AG20443 (cell line): ENCODE measurements at places on chromosomes 11 and 22.

DNA sequence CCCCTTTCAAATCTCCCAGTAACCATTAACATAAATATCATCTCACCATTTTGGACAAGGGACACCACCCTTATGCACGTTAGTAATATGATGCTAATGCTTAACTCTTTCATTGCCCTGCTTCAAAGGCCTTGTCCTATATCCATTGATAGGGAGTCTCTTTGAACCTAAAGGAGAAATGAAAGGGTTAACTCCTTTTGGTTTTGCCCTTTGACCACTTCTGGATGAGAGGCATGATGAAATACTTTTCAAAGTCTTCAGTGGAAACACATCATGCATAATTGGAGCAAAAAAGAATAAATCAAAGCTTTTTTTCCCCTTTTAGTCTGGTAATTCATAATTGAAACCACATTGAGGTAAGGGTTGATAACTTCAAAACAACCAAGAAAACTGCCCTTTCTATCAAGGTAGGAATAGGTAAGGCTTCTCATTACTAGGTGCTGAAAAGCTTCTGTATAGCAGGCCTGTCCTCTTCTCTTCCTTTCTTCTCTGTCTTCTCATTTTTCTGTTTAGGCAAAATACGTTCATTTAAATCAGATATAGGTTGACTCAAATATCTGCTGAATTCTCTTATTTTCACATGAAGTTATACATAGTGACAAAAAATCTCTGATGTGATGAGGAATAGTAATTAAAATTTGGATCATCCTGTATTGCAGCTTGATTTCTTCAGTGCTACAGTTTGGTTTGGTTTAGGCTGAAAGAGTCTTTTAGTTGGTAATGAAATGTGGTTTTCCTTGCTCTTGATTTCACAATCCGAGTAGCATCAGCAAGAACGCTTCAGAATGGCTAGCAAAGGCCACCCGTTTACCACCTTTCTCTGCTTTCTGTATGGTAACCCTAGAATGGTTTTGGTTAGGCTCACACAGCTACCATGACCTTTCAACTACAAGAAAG lies 94.8 kb downstream of the EXT2 start:
- DNase-seq, result no peak

GRCh38 chr11:46133119-46133518 lies 11.9 kb upstream of the PHF21A start:
- no peak for DNase-seq

DNA sequence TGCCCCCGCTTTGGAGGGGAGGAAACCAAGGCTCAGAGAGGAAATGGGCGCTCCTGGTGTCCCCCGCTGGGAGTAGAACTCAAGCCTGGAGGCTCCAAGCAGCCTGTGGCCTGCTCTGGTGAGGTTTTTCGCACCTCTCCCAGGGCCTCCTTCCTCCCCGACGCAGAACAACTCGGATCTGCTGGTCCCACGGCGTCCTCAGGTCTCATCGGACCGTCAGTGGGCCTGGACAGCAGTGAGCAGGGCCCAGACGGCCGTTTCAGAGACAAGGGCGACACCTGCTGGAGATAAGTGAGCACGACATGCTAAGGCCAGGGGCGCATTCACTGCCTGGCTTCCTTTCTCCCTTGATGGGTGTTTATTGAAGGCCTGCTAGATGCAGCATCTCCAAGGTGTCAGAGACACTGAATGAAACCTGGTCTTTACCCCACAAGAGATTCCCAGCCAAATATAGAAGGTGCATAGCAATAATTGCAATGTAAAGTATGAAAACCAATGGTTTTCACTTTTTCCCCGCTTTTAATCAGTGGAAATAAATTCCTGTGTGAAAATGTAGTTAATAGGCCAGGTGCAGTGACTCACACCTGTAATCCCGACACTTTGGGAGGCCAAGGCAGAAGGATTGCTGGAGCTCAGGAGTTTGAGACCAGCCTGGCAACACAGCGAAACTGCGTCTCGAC lies 26.9 kb upstream of the CD82 start:
- peak; percentile 94 for DNase-seq

GRCh38 chr22:45204241-45204640 lies 36.5 kb downstream of the KIAA0930 start:
- no peak for DNase-seq

GRCh38 chr11:92057849-92058442 lies 166.7 kb upstream of the FAT3 start:
- no peak for DNase-seq

DNA sequence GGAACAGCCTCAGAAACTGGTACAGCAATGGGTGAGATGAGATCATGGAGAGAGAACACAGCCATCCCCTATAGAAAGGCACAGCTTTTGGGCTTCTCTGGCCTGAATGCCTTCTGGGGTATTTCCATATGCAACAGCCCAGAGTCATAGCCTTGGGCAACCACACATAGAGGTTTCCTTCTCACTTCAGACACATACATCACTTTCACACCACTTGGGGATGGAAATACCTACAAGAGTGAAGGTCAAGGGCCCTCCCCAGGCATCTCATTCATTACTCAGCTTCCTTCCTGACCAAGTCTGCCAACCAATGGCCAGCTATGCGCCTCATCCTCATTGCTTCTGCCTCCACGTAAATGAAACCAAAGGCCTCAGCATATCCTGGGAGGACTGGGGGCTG lies 17.7 kb upstream of the OLFML1 start:
- DNase-seq, result no peak

DNA sequence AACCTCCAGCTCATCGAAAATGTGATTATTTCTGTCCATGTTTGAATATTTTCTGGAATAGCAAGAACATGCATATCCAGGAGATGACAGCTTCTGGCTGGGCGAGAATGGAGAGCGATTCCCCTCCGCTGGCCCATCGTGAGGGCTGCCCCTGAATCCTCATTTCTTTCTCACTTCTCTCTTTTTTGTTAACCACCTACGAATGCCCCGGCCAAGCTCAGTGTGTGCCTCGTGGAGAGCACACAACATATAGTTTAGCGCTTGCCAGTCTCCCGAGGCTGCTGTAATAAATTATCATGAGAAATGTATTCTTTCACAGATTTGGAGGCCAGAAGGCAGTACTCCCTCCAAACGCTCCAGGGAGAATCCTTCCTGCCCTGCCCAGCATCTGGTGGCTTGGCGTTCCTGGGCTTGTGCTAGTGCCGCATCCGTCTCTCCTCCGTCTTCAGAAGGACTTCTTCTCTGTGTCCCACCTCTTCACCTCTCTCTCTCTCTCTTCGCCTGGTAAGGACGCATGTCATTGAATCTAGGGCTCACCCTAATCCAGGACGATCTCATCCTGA lies 1306.0 kb downstream of the TBC1D22A start:
- no peak for DNase-seq

DNA sequence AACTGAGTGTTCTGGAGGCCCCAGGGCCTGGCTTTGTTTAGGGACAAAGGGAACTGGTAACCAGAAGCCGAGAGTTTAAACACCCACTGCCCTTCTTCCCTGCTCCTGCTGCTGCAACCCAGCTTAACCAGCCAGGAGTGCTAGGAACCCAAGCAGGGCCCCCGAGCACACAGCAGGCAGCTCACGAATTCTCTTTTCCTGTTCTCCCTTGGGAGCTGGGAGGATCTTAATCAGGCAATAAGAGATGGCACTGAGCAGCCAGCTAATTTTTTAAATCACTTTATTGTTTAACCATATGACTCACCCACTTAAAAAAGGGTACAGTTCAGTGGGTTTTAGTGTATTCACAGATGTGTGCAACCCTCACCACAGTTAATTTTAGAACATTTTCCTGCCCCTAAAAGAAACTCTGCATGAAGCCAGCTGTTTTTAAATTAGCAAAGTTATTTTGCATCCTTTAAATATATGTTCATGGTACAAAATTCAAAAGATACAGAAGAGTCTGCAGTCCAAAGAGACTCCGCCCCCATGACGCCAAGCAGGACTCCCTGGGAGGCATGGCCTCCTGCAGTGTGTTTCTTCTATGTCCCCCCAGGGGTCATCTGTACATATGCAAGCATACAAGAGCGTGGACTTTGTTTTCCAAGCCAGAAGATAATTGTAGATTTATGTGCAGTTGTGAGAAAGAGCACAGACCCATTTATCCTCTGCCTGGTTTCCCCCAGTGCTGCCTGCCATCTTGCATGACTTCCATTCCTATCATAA lies 18.9 kb upstream of the PPP6R3 start:
- DNase-seq, result no peak

- DNase-seq, result peak; percentile 52
Measured at GRCh38 chr11:11608783-11609232, 13.0 kb downstream of the GALNT18 start.

DNA sequence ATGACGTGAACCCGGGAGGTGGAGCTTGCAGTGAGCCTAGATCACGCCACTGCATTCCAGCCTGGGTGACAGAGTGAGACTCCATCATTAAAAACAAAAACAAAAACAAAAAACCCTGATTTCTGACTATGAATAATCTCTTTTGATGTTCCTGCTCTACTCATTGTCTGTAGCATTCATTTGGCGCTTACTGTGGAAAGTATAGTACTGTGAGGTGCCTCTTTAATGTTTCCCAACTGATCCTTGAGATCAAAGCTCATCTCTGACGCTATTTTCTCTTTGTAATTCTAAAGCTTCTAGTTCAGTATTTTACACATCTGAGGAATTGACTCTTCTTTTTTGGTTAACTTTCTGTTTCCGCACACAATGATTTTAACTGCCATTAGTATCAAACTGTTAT lies 60.0 kb downstream of the GRK3 start:
- DNase-seq, result no peak

DNA sequence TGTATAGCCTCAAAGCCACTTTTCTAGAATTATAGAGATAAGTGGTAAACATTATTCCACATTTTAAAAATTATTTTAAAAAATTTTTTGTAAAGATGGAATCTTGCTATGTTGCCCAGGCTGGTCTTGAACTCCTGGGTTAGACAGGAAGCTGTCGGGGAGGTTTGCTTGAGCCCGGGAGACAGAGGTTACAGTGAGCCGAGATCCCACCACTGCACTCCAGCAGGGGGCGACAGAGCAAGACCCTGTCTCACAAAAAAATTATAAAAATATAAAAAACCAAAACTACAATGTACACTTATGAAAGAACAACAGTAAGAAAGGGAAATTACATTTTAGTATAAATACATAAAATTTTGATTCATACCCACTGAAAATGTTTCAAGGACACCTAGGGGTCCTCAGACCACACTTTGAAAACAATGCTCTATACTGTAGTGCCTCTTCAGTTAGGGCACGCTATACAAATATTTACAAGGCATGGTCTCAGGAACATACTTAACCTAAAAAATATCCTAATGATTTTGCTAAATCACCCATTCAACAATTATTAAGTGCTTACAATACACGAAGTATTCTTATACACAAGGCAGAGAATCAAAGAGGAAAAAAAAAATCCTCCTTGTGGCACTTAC lies 111.2 kb downstream of the MRTFA start:
- DNase-seq, result no peak

DNA sequence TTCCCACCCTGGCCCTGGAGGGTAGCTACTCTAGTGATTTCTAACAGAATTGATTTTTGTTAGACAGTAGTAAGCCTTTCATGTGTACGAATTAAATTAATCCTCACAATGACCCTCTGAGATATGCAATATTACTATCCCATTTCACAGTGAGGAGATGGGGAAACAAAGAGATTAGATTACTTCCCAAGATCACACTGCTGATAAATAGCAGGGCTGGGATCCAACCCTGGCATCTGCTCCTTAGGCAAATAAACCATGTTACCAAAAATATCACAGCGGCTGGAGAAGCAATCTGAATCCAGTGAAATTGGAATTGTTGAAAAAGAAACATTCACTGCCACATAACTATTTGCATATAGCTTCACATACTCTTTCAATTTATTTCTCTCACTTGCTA lies 12.8 kb upstream of the CAVIN3 start:
- no peak for DNase-seq

DNA sequence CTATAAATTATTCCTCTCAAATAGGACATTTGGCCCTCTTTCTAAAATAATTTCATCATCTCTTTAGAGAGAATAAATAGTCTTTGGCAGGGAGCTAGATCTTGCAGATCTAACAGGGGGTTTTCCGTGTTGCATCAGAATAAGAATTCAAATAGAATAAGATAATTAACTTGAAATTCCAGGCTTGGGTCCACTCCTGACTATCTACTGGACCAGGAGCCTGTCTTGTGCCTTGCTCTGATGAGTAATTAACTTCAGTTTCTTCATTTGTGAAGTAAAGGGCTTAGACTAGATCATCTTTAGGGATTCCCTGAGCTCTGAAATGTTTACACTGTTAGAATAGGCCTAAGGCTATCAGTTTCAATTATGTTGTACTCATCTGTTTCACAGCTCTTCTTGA lies 23.5 kb upstream of the TMEM123 start:
- DNase-seq, result no peak

DNA sequence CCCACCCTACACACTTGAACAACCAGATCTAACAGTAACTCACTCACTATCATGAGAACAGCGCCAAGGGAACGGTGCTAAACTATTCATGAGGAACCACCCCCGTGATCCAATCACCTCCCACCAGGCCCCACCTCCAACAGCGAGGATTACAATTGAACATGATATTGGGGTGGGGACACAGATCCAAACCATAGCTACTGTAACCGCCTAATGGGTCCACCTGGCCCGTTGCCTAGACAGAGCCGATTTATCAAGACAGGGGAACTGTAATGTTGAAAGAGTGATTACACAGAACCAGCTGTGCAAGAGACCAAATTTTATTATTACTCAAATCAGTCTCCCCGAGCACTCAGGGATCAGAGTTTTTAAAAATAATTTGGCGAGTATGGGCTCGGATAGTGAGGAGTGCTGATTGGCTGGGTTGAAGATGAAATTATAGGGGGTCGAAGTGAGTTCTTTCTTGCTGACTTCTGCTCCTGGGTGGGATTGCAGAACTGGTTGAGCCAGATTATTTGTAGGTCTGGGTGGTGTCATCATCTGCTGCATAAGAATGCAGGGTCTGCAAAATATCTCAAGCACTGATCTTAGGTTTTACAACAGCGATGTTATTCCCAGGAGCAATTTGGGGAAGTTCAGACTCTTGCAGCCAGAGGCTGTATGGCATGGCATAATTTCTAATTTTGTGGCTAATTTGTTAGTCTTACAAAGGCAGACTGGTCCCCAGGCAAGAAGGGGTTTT lies 17.9 kb upstream of the ZC3H12C start:
- no peak for DNase-seq

- no peak for DNase-seq
Measured at GRCh38 chr11:22194306-22194705, 1.4 kb downstream of the ANO5 start.
